ENCODE measurements at places on chromosomes 3 and 15. TPM values are rescaled to one million over a fixed set of nuclear protein-coding genes. Genes with fewer than 3 reads are reported as not detected.

GRCh38 chr3:157077565-157077991 lies 82.4 kb downstream of the CCNL1 start:
- no peak for DNase-seq

- no peak for DNase-seq
Observed at GRCh38 chr15:29289173-29289572, 19.6 kb upstream of the NSMCE3 start.

DNA sequence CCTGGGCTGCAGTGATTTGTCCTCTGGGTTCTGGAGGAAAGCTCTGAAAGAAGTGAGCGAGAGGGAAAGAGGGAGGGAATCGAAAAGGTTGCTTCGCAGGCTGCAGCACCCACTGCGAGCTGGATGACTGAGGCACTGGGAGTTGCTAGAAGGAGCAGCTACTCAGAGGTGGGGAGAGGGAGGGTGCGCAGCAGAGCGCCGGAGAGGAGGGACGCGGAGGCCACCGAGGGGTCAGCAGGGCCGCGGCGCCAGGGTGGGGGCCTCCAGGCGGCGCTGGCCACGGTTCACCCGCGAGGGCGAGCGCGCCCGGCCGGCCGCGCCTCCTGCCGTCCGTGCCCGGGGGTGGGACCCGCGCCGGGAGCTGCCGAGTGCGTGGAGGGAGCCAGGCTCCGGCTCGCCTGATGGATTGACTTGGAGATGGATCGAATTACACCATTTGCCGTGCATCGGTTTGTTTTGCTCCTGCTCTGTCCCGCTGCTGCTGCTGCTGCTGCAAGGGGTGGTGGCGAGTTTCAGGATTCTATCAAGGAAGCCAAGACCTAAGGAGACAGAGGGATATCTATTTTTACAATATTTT lies at the start of gene SEMA6D:
Gene SEMA6D, plus strand, starts transcription at position 470 of the 577 bp plus-strand sequence. CDS start 42,294 bp downstream, outside the sequence.
- peak; percentile 84 for DNase-seq

GRCh38 chr15:92611995-92612745 lies 43.4 kb downstream of the FAM174B start:
- no peak for DNase-seq

DNA sequence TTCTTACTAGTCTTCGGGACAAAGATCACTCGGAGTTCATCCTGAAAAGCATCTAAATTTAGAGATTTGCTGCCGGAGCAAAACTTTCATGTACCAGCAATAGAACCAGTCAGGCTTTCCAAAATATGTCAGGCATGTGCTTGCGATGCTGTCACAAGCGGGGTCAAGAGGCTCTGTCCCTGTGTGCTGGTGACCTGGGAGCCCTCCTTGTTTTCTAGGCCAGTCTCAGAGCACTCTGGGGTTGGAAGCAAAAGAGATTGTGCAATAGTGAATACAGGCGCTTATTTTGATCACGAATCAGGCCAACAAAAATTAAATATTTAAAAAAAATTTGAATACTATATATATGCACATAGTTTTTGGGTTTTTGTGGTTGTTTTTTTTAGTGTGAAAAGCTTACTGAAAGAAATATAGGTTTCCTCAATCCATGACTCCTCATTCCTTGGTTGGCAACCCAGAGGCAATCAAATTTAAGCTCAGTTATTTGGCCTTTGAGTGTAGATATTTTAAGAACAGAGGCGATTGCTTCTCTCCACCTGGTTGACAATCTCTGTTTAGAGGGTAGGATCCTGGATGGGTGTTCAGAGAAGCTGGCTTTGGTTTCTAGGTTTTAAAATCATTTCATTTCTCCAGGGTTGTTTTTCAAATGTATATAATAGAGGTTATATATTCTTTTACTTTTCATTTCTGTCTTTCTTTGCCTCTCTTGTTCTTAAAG lies 8.4 kb upstream of the KLHL24 start:
- peak; percentile 74 for DNase-seq

GRCh38 chr15:51323749-51324148 lies 14.6 kb downstream of the CYP19A1 start:
- DNase-seq = no peak

- DNase-seq = no peak
Observed at GRCh38 chr3:23402728-23403492, 199.8 kb downstream of the UBE2E2 start.

DNA sequence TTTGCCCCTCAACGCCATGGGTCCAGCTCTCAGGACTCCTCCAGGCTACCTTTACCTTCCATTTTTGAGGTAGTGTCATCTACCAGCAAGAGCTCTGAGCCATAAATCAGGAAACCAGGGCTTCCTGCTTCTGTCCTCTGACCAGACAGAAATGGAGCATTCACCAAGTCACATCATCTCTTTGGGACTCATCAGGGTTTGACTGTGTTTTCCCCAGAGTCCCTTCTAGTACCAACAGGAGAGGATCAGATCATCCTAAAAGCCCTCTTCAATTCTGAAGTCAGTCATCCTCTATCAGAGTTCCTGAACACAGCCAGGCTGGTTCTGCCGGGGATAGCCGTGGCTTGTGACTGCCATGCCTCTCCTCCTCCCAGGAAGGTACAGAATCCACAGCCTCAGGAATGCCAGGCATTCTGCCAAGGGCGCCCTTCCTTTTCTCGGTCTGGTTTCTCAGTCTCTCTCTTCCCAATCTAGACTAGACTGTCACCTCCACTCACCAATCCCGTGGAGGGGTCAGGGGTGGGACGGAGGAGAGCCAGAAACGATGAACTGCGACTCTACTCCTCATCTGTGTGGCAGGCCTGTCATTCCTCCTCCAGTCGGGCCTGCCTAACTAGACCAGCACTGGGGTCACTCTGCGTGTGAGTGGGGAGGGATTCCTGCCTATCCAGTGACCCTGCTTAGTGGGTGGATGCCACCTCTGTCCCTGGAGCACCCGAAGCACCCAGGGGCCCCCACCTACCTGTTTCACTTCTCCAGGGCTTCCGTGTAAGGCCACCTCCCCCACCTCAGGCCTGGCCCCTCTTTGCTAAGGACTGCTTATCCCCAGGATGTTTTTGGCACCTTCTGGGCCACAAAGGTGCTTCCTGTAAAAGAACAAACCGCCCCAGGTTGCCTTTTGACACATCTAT lies 30.9 kb downstream of the CCNL1 start:
- DNase-seq = no peak

DNA sequence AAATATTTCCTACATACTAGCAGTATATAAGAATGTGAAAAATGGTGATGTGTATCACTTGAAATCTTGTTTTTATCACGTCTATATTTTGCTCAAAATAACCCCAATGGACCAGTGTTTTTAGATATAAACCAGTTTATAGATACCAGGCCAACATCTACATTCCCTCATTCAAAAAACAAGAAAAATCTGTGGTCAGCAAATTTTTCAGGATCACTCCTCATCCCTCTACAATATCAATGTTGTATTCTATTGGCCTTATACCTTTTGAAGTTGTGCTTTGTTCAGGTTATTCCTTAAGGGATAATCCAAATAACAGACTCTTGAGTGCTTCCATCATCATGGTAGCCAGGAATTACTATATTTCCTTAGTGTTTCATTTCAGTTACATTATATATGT lies 332.9 kb upstream of the ARRDC4 start:
- no peak for DNase-seq

GRCh38 chr3:4656059-4656458 lies 162.9 kb downstream of the ITPR1 start:
- DNase-seq = peak; percentile 68

DNA sequence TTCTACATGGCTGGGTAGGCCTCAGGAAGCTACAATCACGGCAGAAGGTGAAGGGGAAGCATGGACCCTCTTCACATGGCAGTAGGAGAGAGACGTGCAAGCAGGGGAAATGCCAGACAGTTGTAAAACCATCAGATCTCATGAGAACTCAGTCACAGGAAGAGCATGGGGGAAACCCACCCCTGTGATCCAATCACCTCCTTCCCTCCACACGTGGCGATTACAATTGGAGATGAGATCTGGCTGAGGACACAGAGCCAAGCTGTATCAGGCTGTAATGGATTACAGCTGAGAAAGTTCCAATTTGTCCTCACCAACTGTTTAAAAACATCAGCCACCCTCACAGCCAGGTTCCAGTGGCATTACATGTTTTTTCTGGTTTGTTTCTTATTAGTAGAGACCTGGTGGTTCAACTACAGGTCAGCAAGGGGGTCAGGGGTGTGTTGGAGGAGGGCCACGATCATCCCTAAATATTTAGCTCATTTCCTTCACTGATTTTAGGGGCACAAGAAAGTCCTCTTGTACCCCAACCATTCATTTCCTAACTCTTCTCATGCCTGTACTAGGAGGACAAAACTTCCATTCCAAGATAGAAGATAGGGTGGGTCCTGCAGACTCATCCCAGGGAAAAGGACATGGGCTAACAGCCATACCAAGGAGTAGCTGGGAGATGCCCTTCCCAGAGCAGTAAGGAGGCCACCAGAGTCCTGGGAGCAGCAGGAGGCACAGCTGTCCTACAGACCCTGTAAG lies 54.4 kb downstream of the ANXA2 start:
- no peak for DNase-seq

GRCh38 chr15:85649372-85649771 lies 145.4 kb downstream of the KLHL25 start:
- no peak for DNase-seq

GRCh38 chr3:21356402-21356801 lies 394.6 kb downstream of the ZNF385D start:
- no peak for DNase-seq

MUSTN1 gene
- 17.8 TPM for total RNA-seq

RPL14 gene
- total RNA-seq = 992 TPM

SLC12A1 gene
- total RNA-seq = not detected

FGD5 gene
- 15.2 TPM for total RNA-seq

GREM1 gene
- total RNA-seq = not detected

EIF4E3 gene
- 52.6 TPM for total RNA-seq

CLDN16 gene
- not detected for total RNA-seq

SEMA3B gene
- total RNA-seq = 19.9 TPM

SSUH2 gene
- total RNA-seq = 1.00 TPM

LPCAT4 gene
- total RNA-seq = 82.4 TPM

PDZRN3 gene
- total RNA-seq = 130 TPM

Measured in Right ventricle myocardium superior (tissue), 1 donor.